ENCODE measurements at places on chromosomes 7 and 10.
A peak's percentile ranks its signal among the peaks of the same experiment; 100 is the strongest.

GRCh38 chr7:17552952-17553351, 254.5 kb downstream of the AHR start:
- no peak for DNase-seq

DNA sequence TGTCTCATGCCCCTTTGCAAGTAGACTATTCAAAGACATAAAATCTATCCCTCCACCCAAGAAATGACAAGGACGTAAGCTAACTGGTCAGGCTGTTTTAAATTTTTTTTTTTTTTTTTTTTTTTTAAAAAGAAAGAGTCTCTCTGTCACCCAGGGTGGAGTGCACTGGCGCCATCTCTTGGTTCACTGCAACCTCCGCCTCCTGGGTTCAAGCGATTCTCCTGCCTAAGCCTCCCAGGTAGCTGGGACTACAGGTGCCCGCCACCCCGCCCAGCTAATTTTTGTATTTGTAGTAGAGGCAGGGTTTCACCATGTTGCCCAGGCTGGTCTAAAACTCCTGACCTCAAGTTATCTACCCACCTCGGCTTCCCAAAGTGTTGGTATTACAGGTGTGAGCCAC, 11.2 kb downstream of the TRA2A start:
- peak; percentile 20 for DNase-seq

- DNase-seq, result peak; percentile 28
These were observed 112.3 kb downstream of the VWC2 start for GRCh38 chr7:49885593-49886285.

GRCh38 chr10:107544706-107545520, 380.4 kb upstream of the SORCS1 start:
- DNase-seq, result no peak

DNA sequence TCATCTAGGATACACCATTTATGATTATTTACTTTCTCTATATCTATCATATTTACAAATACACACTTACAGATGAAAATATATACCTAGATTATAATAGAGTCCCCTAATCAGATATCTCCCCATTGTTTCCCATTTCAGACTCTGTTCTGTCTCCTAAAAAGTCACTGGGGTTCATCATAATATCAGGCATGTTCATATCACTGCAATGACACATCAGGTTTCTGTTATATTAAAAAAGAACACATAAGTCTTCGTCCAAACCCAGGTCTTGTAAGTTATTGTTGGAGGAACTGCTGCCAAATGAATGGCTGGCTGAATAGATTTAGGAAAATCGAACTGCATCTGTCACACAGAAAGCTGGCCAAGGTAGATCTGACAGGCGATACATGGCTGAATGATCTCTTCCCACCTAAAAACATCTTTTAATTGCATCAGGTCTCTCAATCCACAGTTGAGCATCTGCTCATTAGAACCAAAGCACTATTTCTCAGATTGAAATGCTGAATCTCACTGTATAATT, 178.7 kb downstream of the CACNA2D1 start:
- no peak for DNase-seq

DNA sequence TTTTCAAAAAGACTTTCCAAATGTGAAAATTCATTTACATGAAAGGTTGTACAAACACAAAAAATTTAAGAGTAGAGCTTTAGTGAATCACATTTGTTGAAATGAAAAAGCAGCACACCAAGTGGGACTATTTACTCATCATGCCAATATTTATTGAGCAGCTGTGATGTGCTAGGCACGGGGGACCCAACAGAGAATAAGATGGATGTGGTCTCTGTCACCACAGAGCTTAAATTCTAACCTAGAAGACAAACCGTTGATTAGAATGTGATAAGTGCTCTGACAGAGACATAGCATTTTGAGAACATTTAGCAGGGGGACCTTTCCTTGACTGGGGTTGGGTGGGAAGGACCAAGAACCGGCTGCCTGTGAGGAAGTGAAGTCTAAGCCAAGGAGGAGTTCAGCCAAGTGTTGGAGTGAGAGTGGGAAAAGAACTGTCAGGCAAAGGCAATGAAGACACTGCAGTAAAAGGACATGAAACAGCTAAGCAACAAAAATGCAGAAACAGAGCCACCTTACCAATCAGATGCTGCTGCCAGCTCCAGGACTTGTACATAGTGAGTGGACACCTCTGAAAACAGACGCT, 19.1 kb downstream of the ADAM12 start:
- DNase-seq, result no peak

- DNase-seq, result no peak
These were observed 39.0 kb downstream of the SMNDC1 start for GRCh38 chr10:110265573-110266193.

GRCh38 chr10:91559750-91560149, 73.1 kb downstream of the PPP1R3C start:
- DNase-seq, result no peak

DNA sequence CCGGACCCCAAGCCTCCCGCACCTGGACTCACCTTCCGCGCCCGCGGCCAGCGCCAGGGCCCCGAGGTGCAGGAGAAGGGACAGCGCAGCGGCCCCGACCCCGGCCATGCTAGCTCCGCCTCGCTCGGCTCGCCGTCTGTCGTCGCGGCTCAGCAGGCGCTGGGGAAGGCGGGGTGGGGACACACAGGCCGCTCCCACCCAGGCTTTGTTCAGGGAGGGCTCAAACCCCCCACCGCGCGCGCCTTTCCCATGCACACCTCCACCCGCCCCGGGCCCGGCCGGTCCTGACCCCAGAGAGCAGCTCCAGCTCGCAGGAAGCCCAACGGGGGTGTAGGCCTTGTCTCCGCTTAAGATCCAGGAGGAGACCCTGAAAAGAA, at the start of gene KCP:
Gene KCP, minus strand, starts transcription at position 141 of the 377 bp plus-strand sequence. Its CDS starts 33 bp downstream, at position 108.
- no peak for DNase-seq

DNA sequence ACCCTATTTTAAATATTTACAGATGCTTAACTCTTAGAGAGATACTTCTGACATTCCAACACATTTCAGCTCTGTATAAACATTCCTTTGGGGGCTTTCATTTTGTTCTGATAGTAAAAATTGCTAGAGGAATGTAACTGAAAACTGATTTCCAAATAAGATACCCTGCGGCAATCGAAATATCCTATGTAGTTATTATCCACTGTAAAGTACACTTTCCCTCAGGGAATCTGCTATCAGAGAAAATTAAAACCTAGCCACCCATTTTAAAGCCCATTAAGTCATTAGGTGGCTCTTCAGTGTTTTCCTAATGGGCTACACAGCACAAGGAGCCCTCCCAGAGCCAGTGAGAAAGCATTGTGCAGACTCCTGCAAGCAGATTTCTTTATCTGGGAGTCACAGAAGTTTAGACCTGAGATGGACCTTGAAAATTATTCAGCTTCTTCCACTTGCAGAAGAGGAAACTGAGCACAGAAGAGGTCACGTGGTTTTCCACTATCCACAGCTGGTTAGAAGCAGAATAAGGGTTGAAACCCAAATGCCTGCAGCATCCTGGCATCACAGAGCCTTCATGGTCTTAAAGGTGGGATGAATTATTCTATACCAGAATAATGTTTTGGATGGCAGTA, 12.6 kb upstream of the CPVL start:
- DNase-seq, result no peak
